ENCODE measurements at places on chromosomes 5 and 9.

- no peak for DNase-seq
Observed at GRCh38 chr5:149904293-149904886, 40.2 kb downstream of the PDE6A start.

- no peak for DNase-seq
Observed at GRCh38 chr9:100652850-100653249, 75.0 kb downstream of the CAVIN4 start.

DNA sequence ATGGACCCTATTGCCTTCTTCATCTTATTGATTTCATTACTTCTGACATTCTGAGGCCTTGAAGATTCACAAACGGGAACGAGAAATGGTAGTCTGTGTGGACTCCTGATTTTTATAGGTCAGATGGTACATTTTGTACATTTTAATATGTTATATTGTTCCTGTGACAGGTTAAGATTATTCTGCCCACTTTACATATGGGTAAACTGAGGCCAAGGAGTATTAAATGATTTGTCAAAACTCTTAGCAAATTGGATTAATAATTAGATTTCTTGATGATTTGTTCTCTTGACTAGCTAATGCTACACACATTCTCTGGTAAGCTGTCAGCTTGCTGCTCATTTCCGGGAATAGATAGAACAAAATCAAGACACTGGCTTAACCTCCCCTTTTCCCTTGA lies 1.9 kb downstream of the FAM53C start:
- DNase-seq, result no peak

- DNase-seq, result peak; percentile 48
Observed at GRCh38 chr9:71680189-71680980, 87.9 kb downstream of the CEMIP2 start.

- DNase-seq, result no peak
Observed at GRCh38 chr5:143646961-143647360, 165.0 kb upstream of the HMHB1 start.

GRCh38 chr5:65854925-65855324 lies 71.5 kb upstream of the ERBIN start:
- DNase-seq, result no peak

GRCh38 chr9:8872802-8873201 lies 1073.2 kb upstream of the DMAC1 start:
- DNase-seq, result no peak

DNA sequence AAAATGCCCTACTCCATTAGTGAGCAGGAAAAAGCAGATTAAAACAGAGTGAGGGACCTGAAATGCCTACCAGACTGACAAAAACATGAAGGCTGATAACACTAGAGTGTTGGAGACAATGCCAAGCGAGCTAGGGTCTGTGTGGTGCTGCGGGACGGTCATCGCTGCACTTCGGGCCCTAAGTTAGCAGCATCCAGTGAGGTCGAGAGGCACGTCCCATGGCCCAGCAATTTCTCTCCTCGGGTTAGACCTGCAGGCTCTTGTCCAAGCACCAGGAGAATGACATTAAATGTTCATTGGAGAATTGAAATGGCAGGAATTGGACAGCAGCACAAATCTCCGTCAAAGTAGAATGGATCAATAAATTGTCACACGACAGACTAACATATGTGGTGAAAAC lies 5.3 kb upstream of the CACNA1B start:
- DNase-seq, result no peak

DNA sequence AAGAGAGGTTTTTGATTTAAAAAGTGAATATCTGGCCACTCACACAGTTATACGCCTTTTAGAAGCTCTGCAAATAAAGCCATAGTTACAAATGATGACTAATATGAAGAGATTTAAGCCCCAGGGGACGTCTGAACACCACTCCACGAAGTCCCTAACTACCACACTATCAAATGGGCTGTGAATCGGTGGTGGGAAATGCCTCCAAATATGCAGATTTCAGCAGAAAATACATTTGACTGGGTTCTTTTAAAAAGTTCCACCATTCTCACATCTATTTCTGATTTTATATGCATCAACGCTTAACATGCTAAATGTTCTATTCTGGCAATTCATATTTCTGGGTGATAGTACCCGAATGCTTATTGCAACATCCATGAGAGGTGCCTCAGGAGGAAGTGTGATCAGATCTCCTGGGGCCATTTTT lies 22.5 kb downstream of the TICAM2 start:
- DNase-seq, result no peak

DNA sequence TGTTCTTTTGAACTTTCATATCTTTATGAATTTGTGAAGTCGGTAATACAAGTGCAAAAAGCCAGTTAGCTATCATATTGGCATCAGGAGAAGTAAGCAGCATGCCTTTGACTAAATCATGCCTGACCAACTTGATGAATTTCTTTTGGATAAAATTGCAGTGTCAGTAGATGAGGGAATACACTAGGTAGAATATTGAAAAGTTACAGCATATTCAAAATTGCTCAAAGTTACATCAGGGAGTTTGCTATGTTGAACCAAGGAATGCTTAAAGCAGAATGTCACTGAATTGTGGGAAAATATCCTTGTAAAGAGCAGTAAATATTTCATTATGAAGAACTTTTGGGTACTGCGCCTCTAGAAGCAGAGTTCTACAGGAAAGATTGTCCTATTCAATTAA lies 87.1 kb upstream of the TLX3 start:
- DNase-seq, result no peak

DNA sequence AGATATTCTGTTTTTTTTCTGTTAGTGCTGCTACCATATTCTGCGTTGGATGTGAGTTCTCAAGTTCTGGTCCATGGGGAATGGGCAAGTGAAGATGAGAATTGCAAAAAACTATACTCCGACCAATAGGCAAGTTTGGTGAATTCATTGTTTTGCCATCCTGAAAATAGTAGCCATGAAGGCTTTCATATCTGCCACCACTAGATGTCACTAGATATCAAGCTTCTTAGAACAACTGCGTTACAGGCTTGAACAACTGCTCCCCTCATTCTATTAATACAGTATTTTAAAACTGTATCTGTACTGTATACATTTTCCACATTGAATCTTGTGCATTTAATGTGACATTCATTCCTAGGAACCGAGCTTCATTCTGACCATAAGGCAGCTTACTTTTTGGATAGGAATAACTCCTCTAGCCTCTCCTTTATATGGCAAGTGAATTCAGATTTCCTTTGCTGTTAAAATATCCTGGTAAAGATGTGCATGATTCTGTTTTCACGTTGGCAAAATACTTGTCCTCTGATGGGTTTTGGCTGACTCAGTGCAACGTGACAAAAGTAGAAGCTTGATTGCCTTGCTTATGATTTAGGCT lies 163.6 kb downstream of the SREK1 start:
- DNase-seq, result peak; percentile 49

DNA sequence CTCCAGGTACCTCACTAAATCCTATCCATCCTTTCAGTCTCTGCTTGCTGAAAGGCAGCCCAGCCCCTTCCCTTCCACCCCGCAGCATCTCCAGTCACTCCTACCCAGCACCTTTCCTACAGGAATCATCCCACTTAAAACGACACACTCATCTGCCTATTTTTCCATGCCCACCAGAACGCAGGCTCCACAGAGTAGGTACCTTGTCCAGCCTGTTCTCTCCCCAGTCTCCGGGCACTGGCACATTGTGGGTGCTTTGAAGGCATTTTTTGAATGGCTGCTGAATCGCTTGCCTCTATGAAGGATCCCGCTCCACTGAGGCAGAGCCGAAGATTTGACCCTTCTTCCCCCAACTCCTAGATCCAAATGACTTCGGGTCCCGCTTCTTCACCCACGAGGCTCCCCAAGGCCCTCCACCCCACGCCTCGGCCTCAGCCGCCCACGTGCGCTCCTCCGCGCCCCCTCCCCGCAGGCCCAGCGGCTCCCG lies 15.6 kb downstream of the LHX6 start:
- no peak for DNase-seq

DNA sequence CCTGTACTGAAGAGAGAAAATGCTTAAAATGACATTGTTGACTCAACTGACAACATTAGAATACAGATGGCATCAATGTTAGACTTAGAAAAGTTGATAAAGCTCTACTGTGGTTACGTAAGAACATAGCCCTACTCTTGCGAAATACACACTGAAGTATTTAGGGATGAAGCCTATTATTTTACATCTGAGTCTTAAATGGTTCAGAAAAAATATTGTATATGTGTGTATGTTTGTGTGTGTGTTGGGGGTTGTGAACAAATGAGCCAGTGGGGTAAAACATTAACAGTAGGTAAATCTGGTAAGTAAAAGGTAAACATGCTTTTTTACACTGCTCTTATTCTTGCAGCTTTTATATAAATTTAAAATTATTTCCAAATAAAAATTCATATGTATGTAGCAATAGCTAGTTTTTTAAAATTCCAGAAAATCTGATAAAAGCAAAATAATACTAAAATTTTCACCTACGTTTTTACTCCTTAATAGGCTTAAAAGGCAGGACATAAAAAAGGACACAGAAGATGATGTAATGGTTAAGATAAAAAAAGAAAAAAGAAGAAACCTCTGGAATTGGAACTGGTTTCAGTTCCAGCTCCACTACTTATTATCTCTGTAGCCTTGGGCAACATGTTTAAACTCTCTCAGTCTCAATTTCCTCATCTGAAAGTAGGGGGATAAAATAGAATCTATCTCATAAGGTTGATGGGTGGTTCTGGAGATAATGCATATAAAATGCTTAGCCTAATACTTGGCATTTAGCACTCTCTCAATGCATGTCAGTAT lies 44.3 kb downstream of the GARNL3 start:
- no peak for DNase-seq

- DNase-seq, result no peak
Observed at GRCh38 chr9:74942801-74943200, 9.9 kb downstream of the C9orf40 start.

DNA sequence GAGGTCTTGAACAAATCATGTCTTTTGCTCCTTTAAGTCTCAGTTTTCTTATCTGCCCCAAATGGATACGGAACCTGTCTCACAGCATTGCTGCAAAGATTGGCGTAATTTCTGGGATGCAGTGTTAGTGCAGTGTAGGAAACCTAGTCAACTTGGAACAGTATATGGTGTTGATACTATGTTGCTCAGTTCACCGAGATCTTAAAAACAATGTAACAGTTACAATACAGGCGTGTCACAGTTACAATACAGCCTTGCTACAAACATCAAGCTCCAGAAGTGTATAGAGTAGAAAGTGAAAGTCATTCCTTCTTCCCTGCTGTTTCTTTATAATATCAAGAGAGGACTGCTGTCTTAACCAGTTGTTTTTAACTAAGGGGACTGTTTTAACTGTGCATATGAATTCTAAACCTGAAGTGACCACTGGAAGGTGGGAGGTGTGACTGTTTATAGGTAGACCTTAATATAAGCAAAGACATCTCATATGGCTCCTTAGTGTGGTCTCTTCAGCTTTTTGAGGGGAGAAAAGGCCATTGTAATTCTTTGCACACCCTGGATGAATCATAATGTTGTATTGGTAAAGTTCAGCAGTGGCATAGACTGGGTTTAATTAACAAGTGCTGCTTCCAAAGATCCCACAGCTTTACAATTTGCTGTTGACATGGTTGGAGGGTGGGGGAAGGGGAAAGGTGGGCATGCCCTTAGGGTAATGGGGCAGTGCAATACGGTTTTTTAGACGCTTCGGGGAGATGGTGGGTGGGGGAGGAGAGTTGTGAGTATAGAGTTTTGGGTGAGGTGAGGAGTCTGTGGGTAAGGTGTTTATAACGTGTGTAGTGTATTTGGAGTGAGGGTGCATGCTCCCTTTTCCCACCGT lies 12.9 kb downstream of the PRRC2B start:
- no peak for DNase-seq

GRCh38 chr5:156591631-156592030 lies 258.5 kb upstream of the PPP1R2B start:
- no peak for DNase-seq
